AG04450 (cell line): ENCODE measurements at places on chromosomes 5 and 9.

DNA sequence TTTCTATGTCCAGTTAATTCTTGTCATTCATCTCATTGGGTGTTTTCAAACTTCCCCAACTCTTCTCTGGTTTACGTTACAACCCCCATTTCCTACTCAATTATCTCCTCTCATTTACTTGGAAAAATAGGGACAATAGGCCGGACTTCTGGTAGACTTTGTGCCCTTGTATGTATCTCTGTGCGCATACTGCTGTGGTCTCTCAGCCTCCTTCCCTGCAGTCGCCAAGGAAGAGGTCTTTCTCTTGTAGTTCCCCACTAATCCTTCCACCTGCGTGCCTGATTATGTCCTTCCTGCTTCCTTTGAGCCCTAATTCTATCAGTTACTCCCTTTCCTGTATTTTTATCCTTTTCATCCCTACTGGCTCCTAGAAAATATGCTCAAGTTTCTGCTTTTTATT, 176.3 kb downstream of the GDNF start:
- no peak for DNase-seq

GRCh38 chr5:31442058-31442745, 89.7 kb downstream of the DROSHA start:
- peak; percentile 26 for DNase-seq

DNA sequence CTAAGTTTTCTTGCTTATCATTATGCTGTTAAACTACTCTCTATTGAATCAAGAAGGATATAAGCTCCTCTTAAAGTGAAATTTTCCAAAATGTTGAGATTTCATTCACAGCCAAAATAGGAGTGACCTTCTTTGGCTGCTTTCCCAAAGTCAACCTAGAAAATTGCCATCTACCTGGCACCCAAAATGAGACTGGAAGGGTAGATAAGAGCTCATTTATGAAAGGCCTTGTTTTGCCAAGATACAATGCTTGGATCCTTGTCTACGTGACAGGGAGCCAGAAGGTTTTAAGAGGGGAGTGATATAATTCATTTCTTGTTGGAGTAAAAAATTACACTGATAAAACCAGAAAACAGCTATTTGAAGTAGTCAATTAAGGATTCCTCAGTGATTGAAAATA, 287.1 kb downstream of the IZUMO3 start:
- DNase-seq = no peak

DNA sequence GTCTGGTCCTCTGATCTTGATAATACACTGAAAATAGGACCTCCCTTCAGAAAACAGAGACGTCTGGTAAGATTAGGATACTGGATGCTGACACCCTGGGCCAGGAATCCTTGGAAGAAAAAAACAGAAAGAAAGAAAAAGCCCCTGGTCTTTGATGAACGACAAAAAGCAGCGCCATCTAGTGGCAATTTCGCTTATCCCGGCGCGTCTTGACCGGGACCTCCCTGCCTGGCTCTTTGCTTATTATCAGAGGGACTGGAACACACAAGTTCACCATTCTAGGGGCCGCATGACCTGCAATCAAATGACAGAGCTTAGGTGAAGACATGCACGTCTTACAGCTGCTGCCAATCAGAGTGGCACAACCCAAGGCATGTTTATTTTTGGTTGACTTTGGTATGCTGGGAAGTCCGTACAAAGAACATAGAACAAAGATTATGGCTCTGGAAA, 114.9 kb upstream of the NFIB start:
- DNase-seq = peak; percentile 44

GRCh38 chr5:11293523-11293922, 532.5 kb upstream of the DAP start:
- DNase-seq = no peak

- no peak for DNase-seq
Measured at GRCh38 chr5:407801-408268, 35.1 kb upstream of the EXOC3 start.

DNA sequence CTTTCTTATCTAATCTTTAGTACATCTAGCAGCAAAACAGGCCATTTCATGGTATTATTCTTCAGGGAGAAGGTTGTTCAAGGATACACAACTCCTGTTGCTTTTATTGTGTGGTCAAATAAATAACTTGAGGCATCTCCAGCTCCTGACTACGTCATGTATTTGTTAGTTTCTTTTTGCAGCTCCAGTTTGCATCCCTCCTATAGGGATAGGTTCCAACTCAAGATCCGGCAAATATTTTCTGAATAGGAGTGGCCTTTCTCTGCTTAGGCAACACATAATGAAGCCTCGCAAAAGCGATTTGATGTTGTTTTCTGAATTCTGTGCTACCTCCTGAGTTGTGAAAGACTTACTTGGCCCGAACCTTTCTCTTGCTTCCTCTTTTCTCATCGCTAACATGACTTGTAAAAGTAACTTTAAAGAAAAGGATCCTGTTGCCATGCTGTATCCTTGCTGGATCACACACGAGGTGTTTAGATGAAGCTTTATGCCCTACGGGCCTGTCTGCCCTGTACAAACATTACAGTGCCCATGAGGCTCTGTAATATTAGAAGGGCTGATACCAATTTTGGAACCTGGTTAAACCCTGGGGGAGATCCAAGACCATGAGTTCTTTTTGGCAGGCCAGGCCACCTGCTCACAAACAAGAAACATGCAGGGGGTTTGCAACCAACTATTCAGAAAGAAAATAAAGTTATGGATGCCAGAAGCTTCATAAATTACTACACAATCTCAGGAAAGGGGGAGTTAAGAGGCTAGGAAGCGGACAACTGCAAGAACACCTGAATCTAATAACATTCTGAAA, 149.8 kb upstream of the FGF10 start:
- DNase-seq = no peak

DNA sequence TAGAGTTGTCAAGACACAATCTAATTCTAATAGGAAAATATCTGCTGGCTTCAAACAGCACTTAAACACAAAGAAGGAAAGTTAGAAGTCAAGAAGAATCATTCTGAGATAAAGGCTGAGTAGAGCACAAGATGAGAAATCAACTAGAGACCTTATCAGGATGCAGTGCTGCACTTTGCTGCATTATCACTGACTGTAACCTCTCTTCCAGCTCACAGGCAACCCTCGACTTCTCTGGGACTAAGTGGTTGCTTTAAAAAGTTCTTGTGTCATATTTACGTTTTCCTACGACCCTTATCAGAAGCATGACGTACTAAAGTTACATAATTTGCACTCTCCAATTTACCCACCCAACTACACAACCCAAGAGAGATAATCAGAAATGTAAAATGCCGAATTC, 176.1 kb downstream of the MLLT3 start:
- DNase-seq = no peak

GRCh38 chr5:135657536-135658305, 78.9 kb upstream of the CXCL14 start:
- DNase-seq = no peak

GRCh38 chr5:80884086-80884813, 75.9 kb upstream of the RASGRF2 start:
- DNase-seq = no peak

- no peak for DNase-seq
Measured at GRCh38 chr9:34809504-34810186, 99.7 kb upstream of the CCL21 start.

- no peak for DNase-seq
Measured at GRCh38 chr9:7088611-7089010, 330.8 kb downstream of the KDM4C start.

DNA sequence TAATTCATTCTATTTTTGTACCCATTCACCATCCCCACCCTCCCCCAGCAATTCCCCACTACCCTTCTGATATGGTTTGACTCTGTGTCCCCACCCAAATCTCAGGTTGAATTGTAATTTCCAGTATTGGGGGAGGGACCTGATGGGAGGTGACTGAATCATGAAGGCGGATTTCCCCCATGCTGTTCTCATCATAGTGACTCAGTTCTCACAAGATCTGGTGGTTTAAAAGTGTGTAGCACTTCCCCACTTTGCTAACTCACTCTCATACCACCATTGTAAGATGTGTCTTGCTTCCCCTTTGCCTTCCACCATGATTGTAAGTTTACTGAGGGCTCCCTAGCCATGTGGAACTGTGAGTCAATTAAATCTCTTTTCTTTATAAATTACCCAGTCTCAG, 25.9 kb upstream of the TESK1 start:
- no peak for DNase-seq

GRCh38 chr5:143063175-143063970, 293.2 kb downstream of the ARHGAP26 start:
- DNase-seq = no peak

- no peak for DNase-seq
Measured at GRCh38 chr9:135600296-135600817, 38.8 kb downstream of the PAEP start.

- no peak for DNase-seq
Measured at GRCh38 chr5:141192110-141192725, at the start of gene PCDHB10. Gene PCDHB10, plus strand, starts transcription at chr5:141192353. Its CDS starts 200 bp downstream, at chr5:141192553.

- DNase-seq = no peak
Measured at GRCh38 chr9:97388721-97389238, 23.1 kb upstream of the TDRD7 start.

- no peak for DNase-seq
Measured at GRCh38 chr5:138354926-138355378, 2.5 kb downstream of the KDM3B start.

DNA sequence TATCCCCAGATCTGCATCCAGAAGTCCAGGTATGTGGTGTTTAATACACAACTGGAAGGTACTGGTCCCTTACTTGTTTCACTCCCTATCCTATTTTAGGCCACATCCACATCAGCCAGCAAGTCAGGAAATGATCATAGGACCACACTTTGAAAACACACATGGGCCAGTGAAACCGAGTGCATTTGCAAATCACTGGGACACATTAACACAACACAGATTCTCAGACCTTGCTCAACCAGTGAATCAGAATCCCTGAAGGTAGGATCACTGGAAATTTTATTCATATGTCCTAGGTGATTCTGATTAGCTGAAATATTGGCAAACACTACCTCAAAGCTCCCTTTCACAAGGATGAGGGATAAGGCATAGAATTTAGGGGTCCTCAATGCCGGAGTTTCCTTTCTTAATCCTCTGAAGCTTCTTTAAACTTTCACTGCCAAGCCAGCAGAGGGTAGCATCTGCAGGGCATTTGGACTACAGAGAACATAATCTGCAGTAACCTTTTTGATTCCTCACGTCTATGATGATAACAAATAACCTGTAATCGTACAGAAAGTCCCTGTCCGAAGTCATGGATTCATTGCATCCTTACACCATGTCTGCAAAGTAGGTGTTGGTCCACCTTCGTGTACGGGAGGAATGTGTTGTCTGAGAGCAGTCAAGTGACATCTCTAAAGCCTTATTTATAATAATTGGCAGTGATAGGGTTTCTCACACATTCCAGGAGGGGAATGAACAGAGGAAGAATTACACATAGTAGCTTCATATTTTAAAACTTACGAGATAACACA, 11.0 kb upstream of the ABLIM3 start:
- DNase-seq = no peak

GRCh38 chr9:74218385-74219063, 278.6 kb upstream of the RORB start:
- no peak for DNase-seq

GRCh38 chr9:81718244-81718643, 28.9 kb upstream of the TLE1 start:
- no peak for DNase-seq

GRCh38 chr9:136225366-136225747, 20.3 kb downstream of the QSOX2 start:
- no peak for DNase-seq

- no peak for DNase-seq
Measured at GRCh38 chr9:82498541-82499317, 510.2 kb downstream of the SPATA31D1 start.

DNA sequence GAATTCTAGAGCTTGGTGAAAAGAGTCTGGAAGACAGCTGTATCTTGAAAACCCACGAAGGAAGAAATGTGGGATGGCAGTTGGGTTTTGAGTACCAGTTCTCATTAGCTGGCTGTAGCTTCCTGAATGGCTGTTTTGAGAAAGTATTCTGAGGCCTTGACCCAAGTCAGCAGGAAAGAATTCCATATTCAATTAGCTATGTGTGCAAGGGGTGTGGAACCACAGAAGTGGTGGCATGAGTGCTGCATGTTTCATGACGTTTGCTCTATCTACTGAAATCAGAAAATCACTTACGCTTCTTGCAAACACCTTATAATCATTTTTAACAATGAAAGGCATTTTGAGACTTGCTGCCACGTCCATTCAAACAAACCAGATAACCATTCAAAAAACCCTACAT, 69.1 kb downstream of the TRPM3 start:
- no peak for DNase-seq

DNA sequence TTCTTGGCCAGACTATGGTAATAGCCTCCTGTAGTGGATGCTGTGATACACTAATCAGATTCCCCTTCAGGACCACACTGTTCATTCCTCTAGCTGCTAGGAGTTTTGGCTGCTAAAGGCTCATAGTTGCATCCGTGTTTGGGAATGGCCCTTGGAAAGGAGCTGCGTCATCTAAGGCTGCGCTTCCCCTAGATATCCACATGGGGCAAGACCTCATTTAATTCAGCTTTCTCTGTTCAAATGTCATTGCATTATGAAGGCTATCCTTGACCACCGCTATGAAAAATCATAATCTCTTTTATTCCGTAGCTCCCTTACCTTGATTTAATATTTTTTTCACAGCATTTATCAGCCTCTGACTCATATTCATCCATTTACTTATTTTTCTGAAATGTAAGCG, 258.3 kb upstream of the NR4A3 start:
- DNase-seq = no peak

DNA sequence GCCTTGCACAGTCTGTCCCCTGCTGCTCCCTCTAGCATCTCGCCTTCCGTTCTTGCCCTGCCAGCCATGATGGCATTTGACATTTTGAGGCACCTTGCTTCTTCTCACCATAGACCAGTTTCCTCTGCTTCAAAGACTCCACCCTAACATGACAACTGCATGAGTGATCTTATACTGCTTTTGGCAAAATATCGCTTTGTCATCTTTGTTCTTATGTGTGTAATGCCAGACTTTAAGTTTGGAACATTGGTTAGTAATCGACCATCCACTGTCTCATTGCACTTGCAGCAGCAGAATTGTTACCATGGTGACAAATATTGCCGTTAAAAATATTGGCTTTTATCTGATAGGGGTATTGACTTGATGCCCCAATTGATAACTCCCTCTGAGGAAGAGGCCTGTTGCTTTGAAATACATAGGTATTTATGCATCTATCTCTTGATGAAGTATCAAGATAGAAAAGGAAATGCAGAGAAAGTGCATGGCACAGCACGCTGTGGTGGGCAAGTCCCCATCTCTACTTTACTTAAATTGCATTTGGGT, 6.8 kb downstream of the GARIN3 start:
- DNase-seq = no peak

DNA sequence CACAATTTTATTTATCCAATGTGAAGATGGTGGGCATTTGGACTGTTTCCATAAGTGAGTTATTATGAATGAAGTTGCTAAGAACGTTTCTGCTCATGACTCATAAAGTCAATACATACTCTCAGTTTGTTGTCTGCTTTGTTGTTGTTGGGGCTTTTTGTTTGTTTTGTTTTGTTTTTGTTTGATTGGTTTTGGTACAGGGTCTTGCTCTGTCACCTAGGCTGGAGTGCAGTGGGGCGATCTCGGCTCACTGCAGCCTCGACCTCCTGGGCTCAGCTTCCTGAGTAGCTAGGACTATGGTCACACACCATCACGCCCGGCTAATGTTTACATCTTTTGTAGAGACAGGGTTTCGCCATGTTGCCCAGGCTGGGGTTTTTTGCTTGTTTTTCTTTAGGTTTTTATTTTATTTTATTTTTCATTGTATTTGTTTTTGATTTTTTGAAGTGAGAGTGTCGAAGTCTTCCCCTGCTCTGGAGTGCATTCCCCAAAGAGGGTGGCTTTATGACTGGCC, 18.0 kb downstream of the TRIM7 start:
- DNase-seq = no peak
